Activated CD8-positive, alpha-beta memory T cell treated with anti-CD3 and anti-CD28 coated beads for 24 hours (primary cell): ENCODE measurements at places on chromosomes 7 and 10.

DNA sequence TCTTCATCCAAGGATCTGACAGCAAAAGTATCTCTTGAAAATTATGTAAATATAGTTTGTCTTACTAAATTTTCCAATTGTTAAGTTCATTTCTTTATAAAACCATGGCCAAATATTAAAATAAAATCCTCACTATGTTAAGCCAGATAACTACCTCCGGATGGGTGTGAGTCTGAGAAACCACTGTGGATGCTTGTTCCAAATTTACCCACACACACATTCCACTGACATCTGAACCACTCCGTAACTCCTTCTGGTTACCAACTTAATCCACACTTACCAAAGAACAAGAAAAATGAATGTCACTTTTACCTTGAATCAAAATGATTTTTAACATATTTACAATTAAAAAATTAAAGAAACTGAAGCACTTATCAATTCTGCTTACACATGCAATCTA, 19.7 kb downstream of the CYTH3 start:
- DNase-seq = no peak

GRCh38 chr10:133356549-133357284, 1.1 kb downstream of the FUOM start:
- DNase-seq = no peak

DNA sequence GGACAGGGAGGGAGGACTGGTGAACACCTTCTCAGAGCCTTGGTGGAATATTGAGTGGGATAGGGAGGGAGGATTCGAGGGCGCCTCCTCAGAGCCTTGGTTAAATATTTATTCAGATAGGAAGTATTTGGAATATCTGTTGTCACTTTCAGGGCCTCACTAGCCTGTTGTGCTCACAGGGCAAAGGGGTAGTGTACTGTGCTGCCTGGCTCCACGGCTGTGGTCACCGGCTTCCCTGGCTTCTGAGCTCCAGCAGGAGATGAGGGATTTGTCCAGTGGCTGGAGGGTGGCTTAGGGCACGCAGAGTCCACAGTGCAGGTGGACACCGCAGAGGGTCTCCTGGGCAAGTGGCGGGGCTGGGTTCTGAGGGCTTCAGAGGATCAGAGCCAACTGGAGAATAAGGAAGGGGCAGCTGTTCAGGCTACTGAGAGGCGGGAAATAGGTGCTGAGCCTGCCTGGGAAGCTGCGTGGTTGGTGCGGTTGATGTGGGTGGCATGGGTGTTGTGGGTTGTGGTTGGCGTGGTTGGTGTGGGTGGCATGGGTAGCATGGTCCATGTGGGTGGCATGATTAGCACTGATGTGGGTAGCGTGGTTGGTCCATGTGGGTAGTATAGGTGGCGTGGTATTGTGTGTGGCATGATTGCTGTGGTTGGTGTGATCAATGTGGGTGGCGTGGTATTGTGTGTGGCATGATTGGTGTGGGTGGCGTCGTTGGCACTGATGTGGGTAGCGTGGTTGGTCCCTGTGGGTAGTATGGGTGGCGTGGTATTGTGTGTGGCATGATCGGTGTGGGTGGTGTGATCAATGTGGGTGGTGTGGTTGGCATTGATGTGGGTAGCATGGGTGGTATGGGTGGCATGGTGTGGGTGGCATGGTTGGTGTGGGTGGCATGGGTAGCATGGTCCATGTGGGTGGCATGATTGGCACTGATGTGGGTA, 16.7 kb downstream of the INPP5A start:
- no peak for DNase-seq

- peak; percentile 81 for DNase-seq
Observed at GRCh38 chr7:909358-910329, 33.3 kb downstream of the GET4 start.

GRCh38 chr7:107201795-107202450, 33.1 kb downstream of the HBP1 start:
- DNase-seq = no peak

- DNase-seq = no peak
Observed at GRCh38 chr7:34739651-34740300, 81.8 kb downstream of the NPSR1 start.

GRCh38 chr7:75613351-75613750, 121.2 kb downstream of the SPDYE5 start:
- DNase-seq = no peak

DNA sequence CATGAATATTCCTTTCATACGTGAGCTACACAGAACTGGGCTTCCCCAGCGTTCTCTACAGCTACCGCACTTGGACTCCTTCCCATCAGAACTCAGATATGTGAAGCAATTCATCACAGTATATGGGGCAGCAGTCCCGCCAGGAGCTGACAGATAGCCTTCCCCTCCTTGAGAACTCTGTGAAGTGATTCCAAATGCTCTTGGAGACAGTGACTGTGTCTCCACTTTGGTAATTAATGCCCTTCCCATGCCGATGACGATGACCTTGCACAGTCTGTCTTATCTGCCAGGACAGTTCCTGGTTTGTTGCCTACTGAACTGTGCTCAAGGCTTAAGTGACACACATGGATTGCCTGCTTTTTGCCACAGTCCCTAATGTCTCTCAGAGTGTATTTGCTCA, 75.0 kb upstream of the AFAP1L2 start:
- no peak for DNase-seq

DNA sequence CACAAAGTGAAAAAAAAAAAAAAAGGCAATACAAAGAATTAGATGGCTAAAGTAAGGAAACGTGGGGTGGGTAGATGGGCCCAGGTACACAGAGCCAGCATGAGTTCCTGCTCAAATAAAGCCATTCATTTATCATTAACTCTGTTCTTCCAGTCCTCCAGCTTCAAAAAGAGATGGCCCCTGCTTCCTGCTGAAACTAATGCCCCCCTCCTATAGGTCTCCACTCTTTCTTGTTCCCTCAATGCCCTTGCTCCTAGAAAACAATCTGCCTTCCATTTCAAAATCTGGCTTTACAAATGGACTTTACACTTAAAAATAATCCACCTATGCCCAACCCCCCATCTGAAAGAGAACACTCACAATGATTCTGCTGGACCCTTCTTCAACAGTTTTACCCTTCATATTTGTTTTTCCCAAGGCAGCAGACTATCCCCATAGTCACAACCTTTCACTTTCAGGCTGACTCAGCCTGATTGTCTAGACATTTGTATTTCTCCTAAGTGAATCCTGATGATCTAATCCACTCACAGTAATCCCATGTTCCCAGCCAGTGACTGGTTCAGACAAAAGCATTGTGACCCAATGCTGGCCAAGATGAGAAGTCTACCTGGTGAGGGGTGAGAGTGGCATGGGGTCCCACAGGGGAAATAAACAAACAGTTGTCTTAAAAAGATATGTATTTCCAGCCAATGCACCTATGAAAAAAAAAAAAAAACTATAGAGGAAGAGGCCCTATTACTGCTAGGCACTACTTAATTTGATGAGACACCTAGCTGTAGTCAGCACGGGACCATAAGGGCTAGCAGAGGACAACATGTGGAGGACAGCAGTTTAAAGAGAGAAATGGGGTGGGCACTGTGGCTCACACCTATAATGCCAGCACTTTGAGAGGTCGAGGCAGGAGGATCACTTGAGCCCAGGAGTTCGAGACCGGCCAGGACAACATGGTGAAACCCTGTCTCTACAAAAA, 74.6 kb upstream of the GRID1 start:
- no peak for DNase-seq

DNA sequence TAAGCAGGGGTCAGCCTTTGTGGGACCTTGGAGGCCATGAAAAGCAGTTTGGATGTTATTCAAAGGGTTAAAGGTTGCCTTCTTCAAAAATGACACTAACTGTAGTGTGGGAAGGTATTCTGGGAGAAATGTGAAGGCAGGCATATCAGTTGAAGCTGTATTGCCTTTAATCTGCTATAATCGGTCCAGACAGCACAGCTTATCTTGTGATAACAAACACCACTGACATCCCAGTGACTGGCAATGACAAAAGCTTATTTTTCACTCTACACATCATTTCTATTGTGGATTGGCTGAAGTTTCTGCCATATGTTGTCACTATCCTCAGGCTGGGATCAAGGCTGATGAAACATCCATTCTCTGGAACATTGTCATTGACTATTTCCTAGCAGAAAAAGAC, 1149.2 kb downstream of the GRM8 start:
- DNase-seq = no peak

DNA sequence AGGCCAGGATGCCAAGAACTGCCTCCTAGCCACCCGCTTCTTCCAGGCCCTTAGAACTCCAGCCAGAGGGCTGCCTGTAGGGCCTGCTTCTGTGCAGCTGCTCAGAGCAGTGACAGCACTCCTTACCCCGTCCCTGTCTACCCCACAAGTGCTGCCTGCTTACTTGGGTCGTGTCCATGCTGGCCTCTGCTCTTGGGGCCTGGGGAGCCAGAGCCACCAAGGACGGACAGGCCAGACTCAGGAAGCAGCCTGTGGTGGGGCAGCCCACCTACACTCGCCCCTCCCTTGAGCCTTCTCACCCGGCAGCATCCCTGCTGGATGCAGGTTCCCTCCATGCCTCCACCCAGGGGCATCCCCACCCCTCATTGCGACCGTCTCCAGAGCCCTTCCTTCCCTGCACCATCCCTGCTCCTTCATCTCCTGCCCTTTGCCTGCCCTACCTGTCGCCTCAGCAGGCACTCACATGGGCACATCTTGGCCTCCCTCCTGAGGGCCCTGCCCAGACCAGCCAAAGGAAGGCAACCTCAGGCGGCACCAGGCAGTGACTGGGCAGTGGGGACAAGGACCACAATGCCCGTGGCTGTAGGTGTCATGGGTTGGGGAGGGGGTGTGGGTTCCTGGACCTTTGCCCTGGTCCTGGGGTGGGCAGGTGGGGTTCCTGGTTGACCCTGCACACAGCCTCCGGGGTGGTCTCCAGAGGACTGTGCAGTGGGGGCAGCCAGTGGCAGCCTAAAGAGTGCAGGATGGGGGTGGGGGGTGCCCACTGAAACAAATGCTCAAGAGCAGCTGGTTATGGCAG, 78.0 kb upstream of the TNS3 start:
- DNase-seq = no peak

DNA sequence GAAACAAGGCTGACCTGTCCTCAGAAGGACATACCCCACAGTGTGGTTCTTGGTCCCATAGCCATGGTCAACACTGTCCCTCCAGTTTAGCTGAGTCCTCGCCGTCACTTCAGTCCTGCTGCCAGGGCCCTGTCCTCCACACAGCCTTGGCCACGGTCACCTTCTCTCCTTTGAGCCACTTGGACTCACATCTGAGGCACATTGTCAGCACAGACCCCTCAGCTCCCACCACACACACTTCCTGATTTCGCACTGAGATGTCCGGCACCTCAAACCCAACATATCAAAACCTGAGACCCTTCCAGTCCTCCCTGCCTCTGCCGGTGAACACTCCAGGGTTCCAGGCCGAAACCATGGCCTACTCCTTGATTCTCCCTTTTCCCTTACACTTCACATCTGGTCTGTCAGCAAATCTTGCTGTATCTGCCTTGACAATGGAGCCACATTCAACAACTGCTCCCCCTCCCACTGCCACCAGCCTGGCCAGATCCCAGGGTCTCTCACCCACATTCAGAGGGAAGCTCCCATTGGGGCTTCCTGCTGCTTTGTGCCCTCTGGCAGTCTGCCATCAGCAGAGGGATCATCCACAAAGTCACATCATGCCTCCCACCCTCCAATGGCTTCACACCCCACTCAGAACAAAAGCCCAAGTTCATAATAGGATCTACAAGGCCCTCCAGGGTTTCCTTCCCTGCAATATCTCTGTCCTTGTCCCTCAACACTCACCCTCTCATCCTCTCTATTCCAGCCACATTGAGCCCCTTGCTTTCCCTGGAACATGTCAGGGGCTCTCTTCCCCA, 219.6 kb upstream of the SHH start:
- peak; percentile 42 for DNase-seq

- DNase-seq = peak; percentile 72
Observed at GRCh38 chr7:8190119-8190895, 71.7 kb downstream of the ICA1 start.

GRCh38 chr10:112213098-112213823, 29.7 kb upstream of the GPAM start:
- DNase-seq = no peak

DNA sequence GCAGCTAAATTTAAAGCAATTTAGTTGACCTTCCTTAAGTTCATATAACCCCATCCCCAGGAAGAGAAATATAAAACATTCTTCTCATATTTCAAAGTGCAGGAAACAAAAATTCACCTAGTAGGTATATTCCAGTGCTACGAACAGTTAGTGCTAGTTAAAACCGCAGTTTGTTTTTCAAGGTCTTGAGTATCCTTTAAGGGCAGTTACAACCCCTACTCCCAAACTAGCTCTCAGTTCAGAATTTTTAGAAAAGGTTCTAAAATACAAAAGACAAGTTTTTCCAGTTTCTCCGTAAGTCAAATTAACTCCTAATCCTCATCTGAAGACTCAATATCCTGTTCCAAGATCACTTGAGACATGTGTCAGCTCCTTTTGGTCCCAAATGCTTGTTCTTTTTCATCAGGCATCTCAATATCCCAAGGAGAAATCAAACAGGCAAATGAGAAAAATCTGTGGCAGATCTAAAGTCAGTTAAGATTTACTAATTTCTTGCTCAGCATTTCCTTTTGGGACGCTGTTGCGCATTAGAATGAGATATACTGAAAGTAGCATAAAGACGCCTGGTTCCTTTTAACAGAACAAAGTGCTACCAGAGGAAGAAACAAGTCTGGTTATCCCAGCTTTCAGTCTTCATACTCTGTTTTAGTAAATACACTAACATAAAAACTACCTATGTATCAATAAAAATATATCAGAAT, 51.8 kb downstream of the ARHGAP12 start:
- DNase-seq = no peak

DNA sequence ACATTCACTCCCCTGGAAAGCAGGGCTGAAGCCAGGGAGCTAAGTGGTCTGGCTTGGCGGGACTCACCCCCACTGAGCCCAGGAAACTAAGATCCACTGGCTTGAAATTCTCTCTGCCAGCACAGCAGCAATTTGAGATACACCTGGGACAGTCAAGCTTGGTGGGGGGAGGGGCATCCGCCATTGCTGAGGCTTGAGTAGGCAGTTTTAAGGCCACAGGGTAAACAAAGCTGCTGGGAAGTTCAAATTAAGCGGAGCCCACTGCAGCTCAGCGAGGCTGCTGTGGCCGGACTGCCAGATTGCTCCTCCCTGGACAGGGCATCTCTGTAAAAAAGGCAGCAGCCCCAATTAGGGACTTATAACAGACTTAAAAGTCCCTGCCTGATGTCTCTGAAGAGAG, 108.2 kb upstream of the FAM13C start:
- DNase-seq = no peak

DNA sequence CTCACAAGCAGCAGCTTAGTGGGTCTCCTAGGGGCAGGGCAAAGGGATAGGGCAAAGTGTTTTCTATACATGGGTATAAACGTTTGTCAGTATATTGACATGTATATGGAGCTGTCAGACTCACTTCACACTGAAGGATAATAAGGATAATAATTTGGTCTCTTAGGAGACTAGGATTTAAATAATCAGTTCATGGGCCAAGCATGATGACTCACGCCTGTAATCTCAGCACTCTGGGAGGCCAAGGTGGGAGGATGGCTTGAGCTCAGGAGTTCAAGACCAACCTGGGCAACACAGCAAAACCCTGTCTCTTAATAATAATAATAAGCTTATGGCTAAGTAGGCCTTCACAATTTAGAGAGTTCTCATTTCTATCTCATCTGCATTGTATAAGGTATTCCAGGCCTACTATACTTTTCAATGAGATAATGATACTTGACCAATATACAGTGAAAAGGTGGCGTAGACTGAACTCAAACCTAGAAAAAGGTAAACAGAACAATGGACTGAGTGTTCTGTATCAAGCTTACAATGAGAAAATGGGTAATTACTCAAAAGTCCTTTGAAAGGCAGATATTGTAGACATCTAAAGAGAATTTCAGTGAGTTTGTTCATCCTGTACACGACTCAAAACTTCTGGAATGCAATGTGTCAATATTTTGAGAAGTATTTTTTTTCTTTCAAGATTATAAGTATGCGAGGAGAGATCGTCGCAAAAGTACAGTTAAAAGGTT, 7.0 kb downstream of the GSAP start:
- no peak for DNase-seq
